ENCODE measurements at places on chromosomes 1 and 21.

DNA sequence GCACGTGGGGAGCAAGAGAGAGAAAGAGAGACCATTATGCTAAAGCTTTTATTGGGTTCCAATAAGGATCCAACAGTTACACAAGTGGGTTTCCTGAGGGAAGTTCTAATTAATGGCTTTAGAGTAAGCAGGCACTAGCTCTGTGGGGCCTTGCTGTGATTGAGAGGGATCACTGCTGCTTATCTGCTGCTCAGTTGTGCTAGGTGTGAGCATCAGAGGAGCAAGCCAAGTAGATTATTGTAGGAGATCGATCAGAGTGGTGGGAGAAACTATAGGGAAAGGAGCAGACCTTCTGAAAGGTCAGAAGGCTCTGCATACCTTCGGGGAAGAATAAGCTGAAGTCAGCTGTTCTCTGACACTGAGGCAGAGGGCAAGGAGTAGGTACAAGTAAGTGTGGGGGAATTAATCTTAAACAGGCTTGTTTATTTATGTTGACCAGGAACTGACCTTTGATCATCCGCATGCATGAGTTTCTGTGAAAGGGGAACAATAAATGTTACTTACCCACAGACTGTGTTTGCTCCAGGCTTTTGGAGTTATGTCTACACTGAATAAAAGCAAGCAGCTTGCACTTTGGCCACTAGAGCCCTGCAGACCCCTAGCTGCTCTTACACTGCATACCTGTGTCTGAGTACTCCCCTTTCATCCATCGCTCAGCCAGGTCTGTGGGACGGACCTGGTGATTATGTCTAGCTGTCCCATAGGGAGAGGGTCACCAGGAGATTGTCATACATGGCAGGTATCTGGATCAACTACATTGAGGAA, 89.7 kb downstream of the TNNI3K start:
- DNase-seq: no peak
- H3K27ac ChIP-seq: no peak overlapping the region
- H3K36me3 ChIP-seq: no peaks in the 10 kb centered on the region
- H3K27me3 ChIP-seq: no peaks in the 10 kb centered on the region
- no peak overlapping the region for H3K4me3 ChIP-seq
- no peaks in the 10 kb centered on the region for H3K4me1 ChIP-seq

DNA sequence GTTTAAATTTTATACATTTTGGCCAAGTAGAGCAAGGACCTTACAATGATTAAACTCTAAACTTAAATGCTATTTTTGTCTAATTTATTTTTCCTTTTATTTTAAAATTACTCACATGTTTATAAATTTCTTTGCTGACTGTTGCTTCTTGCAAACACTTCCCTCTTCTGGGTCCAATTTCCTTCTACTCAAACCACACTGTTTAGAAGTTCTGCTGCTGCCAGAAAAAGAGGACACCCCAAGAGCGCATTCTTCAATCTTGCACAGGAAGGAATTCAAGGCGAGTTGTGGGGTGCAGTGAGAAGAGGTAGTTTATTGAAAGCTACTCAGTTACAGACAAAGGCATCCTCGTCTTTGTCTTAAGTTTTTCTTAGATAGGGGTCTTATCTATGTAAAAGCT, 88.5 kb upstream of the NEK7 start:
- H3K27ac ChIP-seq: no peak overlapping the region
- no peaks in the 10 kb centered on the region for H3K27me3 ChIP-seq
- no peaks in the 10 kb centered on the region for H3K4me1 ChIP-seq
- H3K36me3 ChIP-seq: no peaks in the 10 kb centered on the region
- no peak for DNase-seq
- H3K4me3 ChIP-seq: no peak overlapping the region

- H3K27me3 ChIP-seq: peaks cover 14% of the 10 kb centered on the region
- no peak overlapping the region for H3K27ac ChIP-seq
- H3K4me1 ChIP-seq: peaks cover 17% of the 10 kb centered on the region
- H3K36me3 ChIP-seq: no peaks in the 10 kb centered on the region
- no peak overlapping the region for H3K4me3 ChIP-seq
- DNase-seq: no peak
Observed at GRCh38 chr1:67058761-67059160, 4.8 kb upstream of the SLC35D1 start.

- H3K27ac ChIP-seq: no peak overlapping the region
- H3K4me1 ChIP-seq: peaks cover 4% of the 10 kb centered on the region
- DNase-seq: no peak
- H3K4me3 ChIP-seq: no peak overlapping the region
Observed at GRCh38 chr1:72007312-72007711, 275.0 kb downstream of the NEGR1 start.

- peaks cover 14% of the 10 kb centered on the region for H3K4me1 ChIP-seq
- H3K36me3 ChIP-seq: no peaks in the 10 kb centered on the region
- H3K27me3 ChIP-seq: no peaks in the 10 kb centered on the region
- H3K4me3 ChIP-seq: no peak overlapping the region
- H3K27ac ChIP-seq: no peak overlapping the region
- DNase-seq: no peak
Observed at GRCh38 chr1:220970311-220970710, 91.1 kb downstream of the HLX start.

- DNase-seq: no peak
- H3K27ac ChIP-seq: no peak overlapping the region
- H3K36me3 ChIP-seq: peaks cover 50% of the 10 kb centered on the region
- H3K4me1 ChIP-seq: peaks cover 8% of the 10 kb centered on the region
- no peak overlapping the region for H3K4me3 ChIP-seq
Observed at GRCh38 chr1:50949286-50949982, 10.6 kb downstream of the FAF1 start.

- H3K27me3 ChIP-seq: no peaks in the 10 kb centered on the region
- H3K4me3 ChIP-seq: no peak overlapping the region
- H3K27ac ChIP-seq: no peak overlapping the region
- peaks cover 37% of the 10 kb centered on the region for H3K4me1 ChIP-seq
- H3K36me3 ChIP-seq: peaks cover 14% of the 10 kb centered on the region
- DNase-seq: no peak
Observed at GRCh38 chr1:117932576-117932975, 3.0 kb downstream of the WDR3 start.

GRCh38 chr1:101264697-101265096, 27.9 kb downstream of the S1PR1 start:
- H3K4me3 ChIP-seq: no peak overlapping the region
- no peaks in the 10 kb centered on the region for H3K27me3 ChIP-seq
- no peaks in the 10 kb centered on the region for H3K36me3 ChIP-seq

- H3K4me3 ChIP-seq: peak overlapping the region; percentile 28
- H3K27me3 ChIP-seq: peaks cover 91% of the 10 kb centered on the region
- DNase-seq: no peak
- no peak overlapping the region for H3K27ac ChIP-seq
Observed at GRCh38 chr1:204188959-204189639, 7.2 kb downstream of the KISS1 start.
